Stimulated activated CD4-positive, alpha-beta T cell treated with anti-CD3 and anti-CD28 coated beads, Interleukin-1b, Interleukin-23, amount 100 ng/mL, for 48 hours (primary cell): ENCODE measurements at places on chromosomes 6 and 20.

DNA sequence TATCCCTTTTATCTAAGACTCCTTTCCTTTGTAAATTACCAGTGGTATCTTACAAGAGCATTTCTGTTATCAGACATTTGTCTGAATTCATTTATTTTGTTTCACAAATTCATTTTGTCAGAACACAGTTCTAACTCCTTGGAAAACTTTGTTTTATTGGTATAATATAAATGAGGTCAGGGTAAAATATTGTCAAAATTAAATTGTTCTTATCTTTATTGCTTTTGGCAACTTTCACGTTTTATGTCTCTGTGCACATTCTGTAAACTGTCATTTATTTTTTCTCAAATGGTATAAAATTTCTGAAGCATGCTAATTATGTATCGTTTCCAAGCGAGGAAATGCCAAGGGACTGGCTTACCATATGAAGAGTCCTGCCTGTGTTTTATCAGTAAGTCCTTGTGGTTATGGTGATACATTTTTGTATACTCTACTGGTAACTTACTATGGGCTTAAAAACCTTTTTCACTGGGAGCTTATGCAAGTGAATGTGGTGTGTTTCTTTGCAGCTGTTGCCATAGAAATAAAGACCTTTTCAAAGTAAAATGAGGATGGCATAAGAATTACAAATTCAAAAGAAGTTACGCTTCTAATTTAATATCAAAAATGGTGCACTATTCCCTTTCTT lies 214.2 kb downstream of the COL19A1 start:
- no peak for DNase-seq

- no peak for DNase-seq
Observed at GRCh38 chr6:108423982-108424705, 129.3 kb downstream of the AFG1L start.

DNA sequence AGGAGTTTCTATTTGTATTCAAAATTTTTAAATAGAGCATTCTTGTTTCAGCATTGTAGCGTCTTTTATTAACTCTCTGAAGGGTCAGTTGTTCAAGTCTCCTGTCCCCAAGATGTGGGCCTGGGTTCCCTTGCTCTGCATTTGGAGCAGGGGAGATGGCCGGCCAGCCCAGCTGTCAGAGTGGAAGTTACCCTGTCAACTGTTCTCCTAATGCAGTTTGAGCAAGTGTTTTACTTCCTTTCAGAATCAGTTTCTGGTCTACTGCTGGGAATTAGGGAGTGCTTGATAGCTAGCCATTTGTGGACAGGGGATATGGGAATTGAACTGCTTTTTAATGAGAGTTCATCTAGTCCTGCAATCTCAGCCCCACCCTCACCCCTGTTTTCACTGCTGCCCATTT lies 116.6 kb downstream of the QKI start:
- no peak for DNase-seq

DNA sequence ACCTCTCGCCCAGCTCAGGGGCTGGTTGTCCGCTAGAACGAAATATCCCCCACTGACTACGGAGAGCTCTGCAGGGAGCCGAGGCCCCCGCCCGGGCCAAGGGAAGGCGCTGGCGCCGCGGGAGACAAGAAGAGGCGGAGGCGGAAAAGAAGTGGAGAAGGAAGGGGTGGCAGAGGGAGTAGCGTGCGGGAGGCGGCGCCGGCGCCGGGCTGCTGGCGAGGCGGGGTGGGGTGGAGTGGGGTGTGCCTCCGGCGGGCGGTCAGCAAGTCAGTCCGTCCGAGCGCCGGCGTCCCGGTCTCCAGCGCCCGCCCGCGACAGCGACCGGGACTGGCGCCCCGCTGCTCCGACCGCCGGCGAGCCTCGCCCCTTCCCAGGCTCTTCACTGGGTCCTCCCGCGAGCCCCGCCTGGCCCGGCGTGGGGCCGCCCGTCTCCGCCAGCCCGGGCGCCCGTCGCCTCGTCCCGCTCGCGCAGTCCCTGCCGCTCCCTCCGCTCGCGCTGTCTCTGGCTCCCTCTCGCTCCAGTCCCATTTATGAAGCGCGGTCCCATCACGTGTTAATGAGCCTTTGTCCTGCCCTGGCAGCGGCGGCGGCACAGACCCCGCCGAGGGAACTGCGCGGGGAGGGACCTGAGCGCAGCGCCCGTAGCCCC lies at the start of gene CNR1:
CNR1 (minus strand) TSS at position 504 of the 649 bp plus-strand sequence. CDS start 21,073 bp downstream, outside the sequence.
- no peak for DNase-seq

GRCh38 chr6:144013486-144013909 lies 5.4 kb upstream of the PLAGL1 start:
- DNase-seq = peak; percentile 57

DNA sequence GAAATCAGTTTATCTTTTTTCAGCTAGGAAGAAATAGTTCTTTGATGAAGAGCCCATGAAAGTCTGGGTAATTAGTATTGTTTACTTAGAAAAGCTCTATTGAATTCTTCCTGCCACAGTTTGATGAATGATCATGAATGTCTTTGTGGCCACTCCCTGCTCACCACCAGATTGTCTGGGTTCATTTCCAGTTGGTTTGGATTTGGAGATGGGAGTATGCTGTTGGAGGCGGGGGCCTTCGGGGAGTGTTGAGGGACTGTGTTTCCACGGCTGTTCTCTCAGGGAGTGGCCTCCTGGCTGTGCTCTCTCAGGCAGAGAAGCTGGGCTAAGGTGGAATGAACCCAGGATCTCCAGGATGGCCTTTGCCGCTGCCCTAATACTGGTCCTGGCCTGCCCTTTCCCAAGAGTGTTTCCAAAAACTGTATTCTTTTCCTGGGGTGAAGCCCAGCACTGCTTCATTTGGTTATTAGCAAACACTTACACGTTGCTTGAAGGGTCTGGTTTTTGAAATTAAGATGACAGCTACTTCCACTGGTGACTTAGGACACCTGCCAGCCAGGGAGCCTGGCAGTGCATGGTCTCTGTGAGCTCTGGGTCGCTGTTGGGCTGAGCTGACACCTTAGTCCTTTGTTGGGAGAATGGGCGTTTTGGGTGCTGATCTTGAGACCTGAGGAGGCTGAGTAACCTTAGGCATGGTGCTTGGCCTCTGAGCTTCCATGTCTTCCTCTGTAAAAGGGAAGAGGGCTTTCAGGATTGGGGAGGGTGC lies 23.2 kb downstream of the PRPF6 start:
- no peak for DNase-seq

GRCh38 chr20:46563860-46564221 lies 13.4 kb upstream of the OCSTAMP start:
- DNase-seq = no peak

- no peak for DNase-seq
Observed at GRCh38 chr6:33904747-33905065, 100.9 kb upstream of the MLN start.

GRCh38 chr20:33688938-33689424 lies 2.8 kb upstream of the E2F1 start:
- no peak for DNase-seq

GRCh38 chr6:157265186-157265585 lies 58.1 kb downstream of the TMEM242 start:
- DNase-seq = no peak

- no peak for DNase-seq
Observed at GRCh38 chr20:34083137-34083536, 28.9 kb downstream of the EIF2S2 start.

- no peak for DNase-seq
Observed at GRCh38 chr6:36613200-36613995, 19.2 kb downstream of the SRSF3 start.

GRCh38 chr6:79684876-79685275 lies 53.7 kb downstream of the SH3BGRL2 start:
- no peak for DNase-seq

DNA sequence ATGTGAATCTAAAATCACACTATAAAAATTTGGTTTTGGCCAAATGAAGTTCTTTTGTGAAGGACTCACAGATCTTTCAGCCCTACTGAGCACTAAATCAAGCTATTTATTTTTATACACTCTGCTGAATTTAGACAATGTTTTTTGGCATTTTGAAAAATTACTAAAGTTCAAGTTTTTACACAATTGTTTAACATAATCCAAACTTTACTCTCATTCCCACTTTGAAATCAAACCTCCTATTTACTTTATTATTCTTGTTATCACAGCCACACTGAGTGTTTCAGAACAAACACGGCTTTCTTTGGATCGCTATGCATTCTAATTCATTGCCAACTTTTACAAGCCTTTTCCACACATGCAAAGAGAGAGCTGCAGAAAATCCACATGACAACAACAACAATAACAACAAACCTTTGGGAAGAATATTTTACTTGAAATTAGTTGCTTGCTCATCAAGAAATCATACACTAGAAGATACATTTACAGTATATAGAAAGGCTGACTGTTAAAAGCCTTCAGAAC lies 49.1 kb upstream of the TMEM30A start:
- DNase-seq = no peak

DNA sequence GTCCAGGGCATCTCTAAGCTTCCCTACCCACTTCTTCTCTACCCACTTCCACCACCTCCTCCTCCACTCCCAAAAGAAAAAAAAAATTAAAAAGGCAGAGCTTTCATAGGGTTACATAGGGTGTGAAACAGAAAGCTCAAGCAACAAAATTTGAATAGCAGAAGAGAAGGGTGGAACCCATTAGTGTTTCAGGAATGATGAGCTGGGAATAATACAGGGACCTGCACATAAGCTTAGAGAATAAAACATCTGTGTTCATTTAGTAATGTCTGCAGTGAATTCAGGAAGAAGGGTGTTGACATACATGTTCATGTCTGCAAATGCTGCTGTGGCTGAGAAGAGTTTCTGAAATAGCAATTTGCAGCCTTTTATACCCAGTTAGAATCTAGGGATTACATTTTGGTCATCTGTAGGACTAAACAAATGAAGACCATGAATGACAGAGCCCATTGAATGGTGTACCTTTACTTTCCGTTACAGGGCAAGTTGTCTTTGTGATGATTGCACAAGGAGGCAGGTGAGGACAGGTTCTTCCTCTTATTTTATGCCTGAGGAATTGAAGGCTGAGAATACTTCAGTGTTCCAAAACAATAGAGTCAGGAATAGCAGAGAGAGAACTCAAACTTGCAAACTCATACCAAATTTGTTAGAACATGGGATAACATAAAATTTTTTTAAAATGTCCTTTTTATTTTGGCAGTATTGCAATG lies 975.1 kb downstream of the TFAP2A start:
- no peak for DNase-seq

- DNase-seq = no peak
Observed at GRCh38 chr6:4905826-4906225, 98.0 kb downstream of the RPP40 start.

- DNase-seq = no peak
Observed at GRCh38 chr20:3275064-3275935, 36.3 kb upstream of the SLC4A11 start.

DNA sequence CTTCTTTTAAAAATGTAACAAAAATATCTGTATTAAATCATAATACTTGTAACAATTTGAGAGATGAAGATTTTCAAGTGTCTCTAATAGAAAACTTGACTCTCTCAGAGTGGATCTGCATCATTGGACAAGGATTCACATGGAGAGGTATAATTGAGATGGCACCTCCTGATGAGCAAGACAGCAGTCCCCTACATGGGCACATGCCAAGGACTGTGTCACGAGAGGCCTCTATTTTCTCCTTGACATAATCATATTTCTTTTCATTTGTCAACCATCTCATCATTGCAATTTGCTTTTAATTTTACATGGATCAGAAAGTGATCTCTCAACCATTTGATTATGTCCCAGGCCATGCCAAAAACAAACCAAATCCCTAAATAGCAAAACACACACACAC lies 206.8 kb upstream of the THEMIS start:
- DNase-seq = no peak

GRCh38 chr6:11869672-11870340 lies 91.2 kb upstream of the ADTRP start:
- DNase-seq = no peak

- DNase-seq = no peak
Observed at GRCh38 chr20:38985603-38986170, 23.5 kb downstream of the DHX35 start.

GRCh38 chr6:11144393-11144851 lies 32.9 kb upstream of the ERVFRD-1 start:
- peak; percentile 73 for DNase-seq

GRCh38 chr6:81683912-81684311 lies 68.6 kb downstream of the TENT5A start:
- no peak for DNase-seq

- no peak for DNase-seq
Observed at GRCh38 chr20:642398-643174, 10.4 kb downstream of the SRXN1 start.

- no peak for DNase-seq
Observed at GRCh38 chr6:44219053-44219814, 2.5 kb downstream of the MYMX start.

- DNase-seq = no peak
Observed at GRCh38 chr20:50357783-50358161, 152.4 kb upstream of the PTPN1 start.

DNA sequence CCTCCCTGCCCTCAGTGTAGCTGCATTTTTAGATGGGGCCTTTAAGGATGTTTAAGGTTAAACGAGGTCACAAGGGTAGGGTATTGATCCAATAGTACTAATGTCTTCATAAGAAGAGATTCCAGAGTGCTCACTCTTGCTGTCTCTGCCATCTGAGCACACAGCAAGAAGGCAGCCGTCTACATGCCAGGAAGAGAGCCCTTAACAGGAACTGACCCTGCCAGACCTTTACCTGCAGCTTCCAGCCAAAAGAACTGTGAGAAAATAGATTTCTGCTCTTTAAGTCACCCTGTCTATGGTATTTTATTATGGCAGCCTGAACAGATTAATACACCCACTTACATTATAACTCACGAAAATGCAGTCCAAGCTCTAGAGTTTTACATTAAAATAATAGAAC lies 685.3 kb upstream of the MARCKS start:
- no peak for DNase-seq

DNA sequence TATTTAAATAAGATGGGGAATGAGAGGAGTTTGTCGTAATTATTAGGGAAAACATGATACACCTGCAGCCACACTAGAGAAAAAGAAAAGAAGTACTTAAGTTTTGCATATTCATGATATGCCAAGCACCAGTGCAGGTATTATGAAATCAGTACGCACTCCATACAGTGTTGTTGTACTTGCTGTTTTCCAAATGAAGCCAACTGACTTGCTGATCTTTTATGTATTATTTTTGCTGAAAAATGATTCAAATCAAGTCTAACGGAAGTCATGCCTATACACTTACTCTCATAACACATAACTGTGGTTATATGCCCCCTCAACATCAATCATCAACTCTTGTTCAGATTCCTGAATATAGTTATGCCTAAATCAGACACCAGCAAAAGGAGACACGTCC lies 584.9 kb upstream of the EYS start:
- no peak for DNase-seq
